ENCODE measurements at places on chromosomes 11 and 22. TPM values are rescaled to one million over a fixed set of nuclear protein-coding genes. Genes with fewer than 3 reads are reported as not detected.

DNA sequence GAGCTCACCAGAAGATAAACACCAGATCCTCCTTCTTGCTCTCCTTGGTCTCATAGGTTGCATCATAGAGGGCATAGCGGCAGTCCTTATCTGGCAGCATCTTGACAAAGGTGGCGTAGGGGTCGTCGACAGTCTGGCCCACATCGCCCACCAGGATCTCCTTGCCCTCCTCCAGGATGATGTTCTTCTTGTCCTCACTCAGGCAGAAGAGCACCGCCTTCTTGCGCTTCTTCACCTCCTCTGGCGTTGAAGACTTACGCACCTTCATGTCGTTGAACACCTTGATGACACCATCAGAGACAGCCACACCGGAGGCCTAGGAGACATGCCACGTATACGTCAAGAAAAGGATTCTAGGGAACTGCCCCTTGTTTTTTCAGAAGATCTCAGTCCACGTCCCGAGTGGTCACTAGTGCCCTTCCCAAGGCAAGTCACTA lies 2.0 kb downstream of the CFL1 start:
- peak overlapping the region; percentile 97 for H3K4me3 ChIP-seq
- H3K36me3 ChIP-seq: no peaks in the 10 kb centered on the region
- peaks cover 17% of the 10 kb centered on the region for H3K4me1 ChIP-seq
- H3K27ac ChIP-seq: peak overlapping the region; percentile 96
- H3K27me3 ChIP-seq: no peaks in the 10 kb centered on the region

DNA sequence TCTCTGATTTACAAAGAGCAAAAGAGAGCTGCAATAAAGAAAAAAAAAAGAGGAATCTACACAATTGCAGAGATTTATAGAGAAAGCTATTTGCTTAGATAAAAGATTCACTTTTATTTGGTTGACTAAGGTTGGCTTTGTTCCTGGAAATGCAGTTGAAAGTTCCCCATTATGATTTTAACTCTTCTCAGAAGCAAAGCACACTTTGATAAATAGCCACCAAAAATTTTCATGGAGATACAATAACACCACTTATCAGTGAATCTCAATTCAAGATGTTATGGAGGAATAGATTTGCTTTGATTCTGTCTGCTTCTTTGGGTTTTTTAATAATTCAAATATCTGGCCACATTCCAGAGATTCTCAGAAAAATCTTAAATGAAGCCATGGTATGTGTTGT lies 88.5 kb upstream of the ANO3 start:
- H3K36me3 ChIP-seq: no peaks in the 10 kb centered on the region
- no peaks in the 10 kb centered on the region for H3K4me1 ChIP-seq
- no peak overlapping the region for H3K27ac ChIP-seq
- H3K4me3 ChIP-seq: no peak overlapping the region

- H3K4me3 ChIP-seq: no peak overlapping the region
- no peaks in the 10 kb centered on the region for H3K27me3 ChIP-seq
- peaks cover 3% of the 10 kb centered on the region for H3K4me1 ChIP-seq
- no peaks in the 10 kb centered on the region for H3K36me3 ChIP-seq
- no peak for DNase-seq
Measured at GRCh38 chr11:78050964-78051831, 12.5 kb upstream of the THRSP start.

DNA sequence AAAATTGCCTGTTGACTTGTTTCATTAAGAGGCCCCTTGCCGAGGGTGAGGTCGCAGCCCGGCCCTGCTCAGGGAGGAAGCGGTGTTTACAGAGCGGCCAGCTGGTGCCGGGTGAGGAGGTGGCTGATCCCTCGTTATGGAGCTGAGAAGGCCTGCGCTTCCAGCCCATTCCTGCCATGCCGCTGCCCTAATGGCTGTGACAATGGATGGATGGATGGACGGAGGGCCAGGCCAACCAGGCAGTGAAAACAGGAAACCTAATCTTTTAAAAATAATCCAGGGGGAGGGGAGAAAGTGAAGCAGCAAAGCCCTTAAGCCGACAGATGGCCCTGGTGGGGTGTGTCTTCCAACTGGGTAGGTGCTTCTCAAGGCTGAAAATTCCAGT lies 38.5 kb downstream of the BCR start:
- no peaks in the 10 kb centered on the region for H3K36me3 ChIP-seq
- no peaks in the 10 kb centered on the region for H3K27me3 ChIP-seq
- DNase-seq: peak; percentile 58
- peaks cover 23% of the 10 kb centered on the region for H3K4me1 ChIP-seq

DNA sequence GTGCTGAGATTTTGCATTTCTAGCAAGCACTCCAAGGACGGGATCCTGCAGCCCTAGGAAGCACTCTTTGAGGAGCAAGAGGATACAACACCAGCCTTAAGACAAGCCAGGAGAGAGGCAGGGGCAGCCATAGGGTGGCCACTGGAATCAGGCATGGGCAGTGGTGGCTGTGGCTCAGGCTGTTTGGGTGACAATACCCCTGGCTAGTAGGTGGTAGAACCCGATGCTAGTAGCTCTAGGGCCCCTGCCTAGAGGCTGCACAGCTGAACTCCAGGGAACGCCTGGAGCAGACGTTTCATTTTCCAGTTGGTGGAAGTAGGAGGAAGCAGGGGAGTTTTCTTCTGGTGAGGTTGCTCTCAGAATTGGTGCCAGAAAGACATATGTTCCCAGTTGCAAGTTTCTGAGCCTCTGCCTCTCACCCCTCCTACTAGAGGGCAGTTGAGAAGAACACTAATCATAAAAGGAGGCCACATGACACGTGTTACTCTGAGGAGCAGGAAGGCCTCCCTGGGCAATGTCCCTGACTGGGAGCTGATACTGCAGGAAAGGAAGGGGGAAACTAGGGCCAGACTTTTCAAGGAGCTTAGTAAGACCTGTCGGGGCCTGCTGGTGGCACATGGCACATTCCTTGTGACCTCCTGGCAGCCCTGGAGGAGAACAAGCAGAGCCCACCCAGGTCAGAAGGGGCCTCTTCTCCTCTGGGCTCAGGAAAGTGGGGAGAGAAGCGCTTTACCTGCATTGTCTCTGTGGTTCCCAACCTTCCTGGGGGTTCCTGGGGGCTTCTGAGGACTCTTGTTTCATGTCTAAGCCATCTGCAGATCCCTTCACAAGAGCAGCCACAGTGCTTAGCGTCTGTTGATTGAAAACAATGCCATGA lies 56.6 kb upstream of the DRD2 start:
- no peak overlapping the region for H3K27ac ChIP-seq
- DNase-seq: no peak
- H3K36me3 ChIP-seq: no peaks in the 10 kb centered on the region
- no peaks in the 10 kb centered on the region for H3K27me3 ChIP-seq
- no peaks in the 10 kb centered on the region for H3K4me1 ChIP-seq

Gene AMBRA1
- 36.6 TPM for total RNA-seq

Gene MAJIN
- not detected for total RNA-seq

Gene TSPAN18
- total RNA-seq: 1.1 TPM
